ENCODE measurements at places on chromosomes 7 and 10.

DNA sequence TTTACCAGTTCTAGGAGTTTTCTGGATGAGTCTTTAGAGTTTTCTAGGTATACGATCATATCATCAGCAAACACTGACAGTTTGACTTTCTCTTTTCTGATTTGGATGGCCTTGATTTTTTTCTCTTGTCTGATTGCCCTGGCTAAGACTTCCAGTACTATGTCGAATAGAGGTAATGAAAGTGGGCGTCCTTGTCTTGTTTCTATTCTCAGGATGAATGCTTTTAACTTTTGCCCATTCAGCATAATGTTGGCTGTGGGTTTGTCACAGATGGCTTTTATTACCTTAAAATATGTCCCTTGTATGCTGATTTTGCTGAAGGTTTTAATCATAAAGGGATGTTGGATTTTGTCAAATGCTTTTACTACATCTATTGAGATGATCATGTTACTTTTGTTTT is 223.2 kb upstream of the COBL start:
- DNase-seq = no peak

DNA sequence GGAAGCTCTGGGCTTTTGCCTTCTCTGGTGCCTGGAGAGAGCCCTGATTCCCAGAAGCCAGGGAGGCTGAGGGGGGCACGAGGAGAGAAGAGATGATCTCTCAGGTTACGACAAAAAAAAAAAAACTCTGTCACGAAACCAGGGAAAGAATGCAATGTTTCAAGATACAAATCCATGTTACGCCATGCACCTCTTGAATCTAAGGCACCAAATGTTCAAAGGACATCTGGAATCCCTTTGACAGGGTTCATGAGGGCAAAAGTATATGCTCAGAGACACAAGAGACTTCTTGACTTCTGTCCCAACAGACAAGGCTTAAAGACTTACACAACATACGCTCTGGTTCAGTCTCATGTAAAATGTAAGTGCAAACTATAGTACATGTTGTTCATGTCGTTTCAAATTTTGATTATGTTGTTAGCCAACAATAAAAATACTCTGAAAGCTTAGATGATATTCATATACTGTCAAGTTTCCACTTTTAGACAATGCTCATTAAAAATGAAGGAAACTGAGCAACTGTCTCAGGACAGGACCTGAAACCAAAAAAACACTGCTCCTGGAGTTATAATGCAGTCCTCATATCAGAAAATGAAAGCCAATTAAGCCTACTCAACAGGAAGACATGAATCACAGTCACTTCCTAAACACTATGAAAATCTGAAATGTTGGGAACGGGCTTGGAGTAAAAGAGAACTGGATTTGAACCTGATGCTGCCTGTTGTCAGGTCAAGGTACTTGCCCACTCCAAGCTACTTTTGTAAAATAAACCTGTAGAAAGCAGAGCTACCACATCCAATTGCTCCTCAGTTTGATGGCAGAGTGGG is 72.3 kb downstream of the CHCHD3 start:
- DNase-seq = no peak

GRCh38 chr7:15602236-15602635 is 40.4 kb upstream of the AGMO start:
- DNase-seq = peak; percentile 69

GRCh38 chr7:30501264-30501663 is 3.4 kb downstream of the GGCT start:
- DNase-seq = no peak

- peak; percentile 92 for DNase-seq
These were observed 35.0 kb downstream of the LAMB4 start for GRCh38 chr7:108094933-108095710.

All from umbilical cord (tissue), 2 donors.